T-helper 2 cell (primary cell): ENCODE measurements at places on chromosomes 7 and 10.

GRCh38 chr10:103672345-103672744 lies 178.8 kb downstream of the NEURL1 start:
- no peak for DNase-seq

- DNase-seq: no peak
These were observed 57.3 kb downstream of the SLC39A12 start for GRCh38 chr10:18008986-18009385.

- no peak for DNase-seq
These were observed 7.1 kb downstream of the NACAD start for GRCh38 chr7:45081670-45081974.

- DNase-seq: no peak
These were observed 104.6 kb downstream of the ITGB8 start for GRCh38 chr7:20435305-20435704.

- no peak for DNase-seq
These were observed 30.2 kb downstream of the USP6NL start for GRCh38 chr10:11581213-11581612.

GRCh38 chr10:114179747-114180146 lies 594 bp downstream of the TDRD1 start:
- DNase-seq: no peak

DNA sequence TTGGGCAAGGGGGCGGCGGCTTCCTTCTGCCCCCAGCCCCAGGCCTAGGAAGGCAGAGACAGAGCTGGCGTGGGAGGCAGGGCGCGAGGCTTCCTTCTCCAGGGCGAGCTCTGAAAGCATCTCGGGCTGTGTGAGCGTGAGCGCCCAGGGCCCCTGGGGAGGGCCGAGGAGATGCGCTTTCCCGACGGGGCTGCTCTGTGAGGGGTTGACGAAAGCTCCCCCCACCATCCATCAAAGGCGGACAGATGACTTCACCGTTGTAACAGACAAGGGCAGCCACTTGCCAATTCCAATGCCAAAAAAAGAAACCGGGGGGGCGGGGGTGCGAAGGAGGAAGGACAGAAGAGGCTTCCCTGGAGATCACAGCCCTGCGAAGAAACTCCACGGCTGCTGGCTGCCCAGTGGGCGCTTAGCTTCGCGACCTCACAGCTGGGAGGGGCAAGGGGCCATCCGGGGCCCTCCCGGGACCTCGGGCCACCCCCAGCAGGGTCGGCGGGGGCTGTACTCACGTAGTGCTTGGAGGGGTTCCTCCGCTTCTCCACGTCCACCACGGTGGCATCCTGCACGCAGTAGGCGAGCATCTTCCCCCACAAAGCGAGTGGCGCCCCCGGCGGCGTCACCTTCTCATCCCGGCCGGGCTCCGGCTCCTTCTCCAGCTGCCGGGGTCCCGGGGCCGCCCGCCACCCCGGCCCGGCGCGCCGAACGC lies 537 bp downstream of the SH3PXD2A start:
- no peak for DNase-seq

- DNase-seq: no peak
These were observed 199.0 kb downstream of the EBF3 start for GRCh38 chr10:129764901-129765663.

- no peak for DNase-seq
These were observed 603.4 kb upstream of the AUTS2 start for GRCh38 chr7:68994841-68995240.

GRCh38 chr10:121796342-121796741 lies 131.5 kb downstream of the ATE1 start:
- DNase-seq: no peak

- no peak for DNase-seq
These were observed 305.9 kb upstream of the SMIM30 start for GRCh38 chr7:113424185-113424817.
